Naive thymus-derived CD8-positive, alpha-beta T cell (primary cell): ENCODE measurements at places on chromosomes 12 and 14. TPM values are rescaled to one million over a fixed set of nuclear protein-coding genes. Genes with fewer than 3 reads are reported as not detected.

The FGD4 gene
- 0.69 TPM for total RNA-seq

- H3K27ac ChIP-seq = no peak overlapping the region
- no peak overlapping the region for H3K4me3 ChIP-seq
- no peak for DNase-seq
- H3K4me1 ChIP-seq = peaks cover 11% of the 10 kb centered on the region
- no peaks in the 10 kb centered on the region for H3K36me3 ChIP-seq
Observed at GRCh38 chr14:100561005-100561404, 26.2 kb downstream of the BEGAIN start.

GRCh38 chr14:80787876-80788275 is 153.7 kb downstream of the CEP128 start:
- H3K27me3 ChIP-seq = no peaks in the 10 kb centered on the region
- no peak for DNase-seq
- H3K27ac ChIP-seq = no peak overlapping the region
- H3K4me3 ChIP-seq = no peak overlapping the region
- no peaks in the 10 kb centered on the region for H3K4me1 ChIP-seq

- no peak for DNase-seq
- H3K4me3 ChIP-seq = no peak overlapping the region
- H3K27me3 ChIP-seq = no peaks in the 10 kb centered on the region
- no peak overlapping the region for H3K27ac ChIP-seq
- no peaks in the 10 kb centered on the region for H3K4me1 ChIP-seq
- no peaks in the 10 kb centered on the region for H3K36me3 ChIP-seq
Observed at GRCh38 chr14:44108601-44109000, 398.5 kb downstream of the FSCB start.

GRCh38 chr12:117188961-117189724 is 1.1 kb downstream of the FBXO21 start:
- peaks cover 35% of the 10 kb centered on the region for H3K36me3 ChIP-seq
- peaks cover 39% of the 10 kb centered on the region for H3K4me1 ChIP-seq
- no peak for DNase-seq
- H3K27ac ChIP-seq = peak overlapping the region; percentile 96

DNA sequence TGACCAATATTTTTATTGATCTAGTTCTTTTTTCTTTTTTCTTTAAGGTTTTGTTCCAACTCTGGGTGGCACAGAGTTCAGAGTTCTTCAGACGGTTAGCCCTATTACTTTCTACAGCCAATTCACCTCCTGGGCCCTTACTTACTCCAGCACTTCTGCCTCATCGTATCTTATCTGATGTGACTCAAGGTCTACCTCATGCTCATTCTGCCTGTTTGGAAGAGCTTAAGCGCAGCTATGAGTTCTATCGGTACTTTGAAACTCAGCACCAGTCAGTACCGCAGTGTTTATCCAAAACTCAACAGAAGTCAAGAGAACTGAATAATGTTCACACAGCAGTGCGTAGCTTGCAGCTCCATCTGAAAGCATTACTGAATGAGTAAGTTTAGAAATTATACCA is 64.7 kb downstream of the VEZT start:
- no peak overlapping the region for H3K27ac ChIP-seq
- no peak overlapping the region for H3K4me3 ChIP-seq
- H3K4me1 ChIP-seq = no peaks in the 10 kb centered on the region
- no peak for DNase-seq

DNA sequence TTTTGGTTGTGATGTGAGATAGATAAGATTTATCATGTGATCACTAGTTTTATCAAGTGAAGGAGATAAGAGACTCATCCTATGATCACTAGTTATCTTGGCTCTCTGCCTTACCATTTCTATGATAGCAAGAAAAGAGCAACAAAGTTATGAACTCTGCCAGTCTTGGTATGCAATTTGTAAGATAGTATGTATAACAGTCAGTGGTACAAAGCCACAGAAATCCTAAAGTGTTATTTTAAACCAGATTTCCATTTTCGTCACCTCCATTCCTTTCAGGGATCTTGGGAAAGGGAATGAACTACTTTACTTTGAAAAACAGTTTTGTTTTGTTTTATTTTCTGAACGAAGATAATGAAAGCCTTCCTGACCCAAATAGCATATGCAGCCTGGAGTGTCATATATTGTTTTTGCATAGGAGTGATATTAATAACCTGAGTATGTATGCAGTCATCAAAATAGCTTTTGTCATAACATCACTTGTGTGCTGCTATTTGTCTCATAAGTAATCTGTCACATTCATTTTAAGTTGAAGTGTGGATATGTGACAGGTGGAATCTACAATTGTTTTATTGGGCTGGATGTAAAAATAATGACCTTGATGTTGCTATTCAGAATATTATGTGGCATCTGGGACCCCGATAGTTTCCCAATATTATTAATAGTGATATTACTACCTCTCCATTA is 35.0 kb downstream of the FLRT2 start:
- no peak overlapping the region for H3K27ac ChIP-seq
- H3K27me3 ChIP-seq = no peaks in the 10 kb centered on the region
- DNase-seq = no peak
- H3K4me1 ChIP-seq = no peaks in the 10 kb centered on the region
- H3K4me3 ChIP-seq = no peak overlapping the region

DNA sequence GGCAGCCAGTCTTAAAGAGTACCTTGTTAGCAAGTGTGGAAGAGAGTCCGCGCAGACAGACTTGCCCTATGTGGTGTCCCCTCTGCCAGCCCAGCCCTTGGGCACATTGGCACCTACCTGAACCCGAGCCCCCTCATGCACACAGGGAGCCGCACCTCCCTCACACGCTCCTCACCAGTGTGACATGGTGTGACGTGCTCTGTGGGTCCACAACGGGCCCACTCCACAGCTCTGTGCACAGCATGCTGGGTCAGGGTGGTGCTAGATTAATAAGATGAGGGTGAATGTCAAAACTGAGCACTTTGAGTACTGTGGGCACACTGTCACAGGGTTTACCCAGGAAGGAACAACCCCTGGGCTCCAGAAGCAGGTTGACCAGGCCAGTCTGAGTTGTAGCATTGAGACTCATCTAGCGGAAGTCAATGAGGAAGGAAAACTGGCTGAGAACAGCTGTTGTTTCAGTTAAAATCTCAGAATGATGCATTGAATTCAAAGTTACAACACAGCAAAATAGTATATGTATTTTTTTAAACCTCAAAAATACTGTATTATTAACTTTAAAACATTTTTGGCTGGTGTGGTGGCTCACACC is 53.4 kb upstream of the AMN start:
- H3K27ac ChIP-seq = peak overlapping the region; percentile 59
- no peak for DNase-seq
- no peak overlapping the region for H3K4me3 ChIP-seq
- H3K36me3 ChIP-seq = no peaks in the 10 kb centered on the region
- H3K4me1 ChIP-seq = peaks cover 10% of the 10 kb centered on the region

The INHBC gene
- 0.19 TPM for total RNA-seq

DNA sequence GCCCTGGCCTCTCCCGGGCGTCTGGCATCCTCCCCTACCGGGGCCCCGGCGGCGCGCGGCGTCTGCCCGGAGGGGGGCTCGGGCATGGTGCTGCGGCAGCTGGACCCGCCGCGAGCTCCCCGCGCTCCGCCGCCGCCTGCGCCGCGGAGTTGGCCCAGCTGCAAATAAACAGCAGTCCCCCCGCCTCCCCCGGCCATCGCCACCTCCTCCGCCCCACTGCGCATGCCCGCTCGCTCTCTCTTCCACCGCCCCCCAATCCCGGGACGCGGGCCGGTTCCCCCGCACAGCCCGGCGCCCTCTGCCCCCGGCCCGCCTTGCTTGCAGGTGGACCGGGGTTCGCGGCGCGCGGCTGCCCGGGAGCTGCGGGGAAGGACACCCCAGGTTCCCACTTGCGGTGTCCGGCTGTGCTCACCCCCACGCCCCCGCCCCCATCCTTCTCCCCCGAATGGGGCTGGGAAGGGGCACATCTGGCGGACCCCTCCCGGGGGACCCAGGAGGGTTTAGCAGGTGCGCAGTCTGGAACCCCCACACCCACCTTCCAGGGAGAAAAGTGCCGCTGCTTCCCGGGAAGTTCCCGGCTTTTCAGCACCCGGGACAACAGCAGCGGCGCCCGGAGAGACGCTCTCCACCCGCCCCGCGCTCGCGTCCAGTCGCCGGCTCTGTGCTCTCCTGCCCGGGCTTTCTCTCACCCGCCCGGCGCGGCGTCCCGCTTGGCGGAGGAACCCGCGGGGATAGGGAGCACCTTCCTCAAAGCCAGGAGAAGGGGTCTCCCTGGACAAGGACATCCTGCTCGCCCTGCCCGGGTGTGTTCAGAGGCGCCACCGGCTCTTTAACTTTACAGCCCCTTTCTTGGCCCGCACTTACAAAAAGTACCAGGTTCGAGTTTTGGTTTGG is at the start of gene TMTC1:
TMTC1 (minus strand) TSS at position 170 of the 894 bp plus-strand sequence. CDS start 191 bp downstream, outside the sequence.
- no peaks in the 10 kb centered on the region for H3K4me1 ChIP-seq
- peaks cover 8% of the 10 kb centered on the region for H3K36me3 ChIP-seq
- H3K27ac ChIP-seq = no peak within 1 kb of the TSS
- peak within 1 kb of the TSS; percentile 58 for H3K4me3 ChIP-seq
- no peak for DNase-seq

The CLEC1B gene
- total RNA-seq = not detected

- DNase-seq = no peak
- no peaks in the 10 kb centered on the region for H3K36me3 ChIP-seq
- H3K4me1 ChIP-seq = no peaks in the 10 kb centered on the region
- no peak overlapping the region for H3K27ac ChIP-seq
- H3K27me3 ChIP-seq = peaks cover 2% of the 10 kb centered on the region
Observed at GRCh38 chr12:41496009-41496408, 307.9 kb downstream of the PDZRN4 start.

GRCh38 chr12:60265741-60266140 is 669.9 kb downstream of the SLC16A7 start:
- H3K4me3 ChIP-seq = no peak overlapping the region
- H3K4me1 ChIP-seq = no peaks in the 10 kb centered on the region
- H3K36me3 ChIP-seq = peaks cover 2% of the 10 kb centered on the region
- H3K27me3 ChIP-seq = no peaks in the 10 kb centered on the region
- DNase-seq = no peak

- H3K4me1 ChIP-seq = no peaks in the 10 kb centered on the region
- DNase-seq = no peak
- no peak overlapping the region for H3K4me3 ChIP-seq
- H3K36me3 ChIP-seq = no peaks in the 10 kb centered on the region
- H3K27ac ChIP-seq = no peak overlapping the region
Observed at GRCh38 chr12:15600223-15600935, 188.8 kb downstream of the EPS8 start.

The ING4 gene
- total RNA-seq = 81.2 TPM

- H3K4me3 ChIP-seq = no peak overlapping the region
- peaks cover 6% of the 10 kb centered on the region for H3K4me1 ChIP-seq
- no peak overlapping the region for H3K27ac ChIP-seq
- H3K27me3 ChIP-seq = no peaks in the 10 kb centered on the region
- H3K36me3 ChIP-seq = no peaks in the 10 kb centered on the region
Observed at GRCh38 chr12:54565986-54566544, 16.7 kb downstream of the PDE1B start.

The A2M gene
- total RNA-seq = 0.36 TPM

DNA sequence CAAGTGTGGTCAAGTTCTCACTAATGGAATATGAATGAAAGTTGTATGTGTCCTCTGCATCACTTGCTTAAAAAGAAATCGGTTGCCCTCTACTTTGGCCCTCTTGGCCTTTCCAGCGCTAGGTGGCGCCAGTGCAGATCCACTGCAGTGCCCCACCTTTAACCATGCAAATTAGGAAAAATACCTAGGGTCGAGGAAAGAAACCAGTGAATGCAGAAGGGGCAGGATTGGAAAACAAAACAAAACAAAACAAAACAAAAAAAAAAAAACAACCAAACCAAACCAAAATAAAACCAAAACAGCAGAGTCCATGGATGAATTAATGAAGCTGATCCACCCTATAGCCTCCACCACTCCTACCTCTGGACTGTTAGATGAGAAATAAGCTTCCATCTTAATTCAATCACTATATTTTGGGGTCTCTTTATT is 12.9 kb upstream of the NEMF start:
- no peak overlapping the region for H3K4me3 ChIP-seq
- H3K4me1 ChIP-seq = peaks cover 19% of the 10 kb centered on the region
- H3K27me3 ChIP-seq = no peaks in the 10 kb centered on the region
- peak; percentile 75 for DNase-seq

GRCh38 chr12:44334347-44334746 is 498.5 kb downstream of the TMEM117 start:
- no peak for DNase-seq
- H3K4me1 ChIP-seq = no peaks in the 10 kb centered on the region
- H3K4me3 ChIP-seq = no peak overlapping the region
- peaks cover 3% of the 10 kb centered on the region for H3K36me3 ChIP-seq
- H3K27ac ChIP-seq = no peak overlapping the region

DNA sequence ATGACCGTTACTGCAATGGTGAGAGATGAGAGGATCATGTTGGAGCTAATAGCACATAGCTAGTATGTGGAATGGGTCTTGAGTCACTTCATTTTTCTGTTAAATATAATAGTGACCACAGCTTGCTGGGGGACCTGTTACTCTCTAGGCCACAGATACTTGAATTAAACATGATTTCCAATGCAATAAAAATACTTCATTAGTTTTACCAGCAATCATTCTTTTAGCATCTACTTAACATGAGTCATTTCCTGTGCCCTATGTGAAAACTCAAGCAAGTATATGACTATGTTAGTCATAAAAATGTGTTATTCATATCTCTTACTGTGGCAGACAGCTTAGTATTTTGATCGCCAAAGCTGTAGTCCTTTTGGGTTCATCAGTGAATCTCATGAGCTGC is 798.8 kb downstream of the SLC16A7 start:
- no peak overlapping the region for H3K4me3 ChIP-seq
- H3K4me1 ChIP-seq = no peaks in the 10 kb centered on the region
- DNase-seq = no peak
